ENCODE measurements at places on chromosomes 4 and X.

DNA sequence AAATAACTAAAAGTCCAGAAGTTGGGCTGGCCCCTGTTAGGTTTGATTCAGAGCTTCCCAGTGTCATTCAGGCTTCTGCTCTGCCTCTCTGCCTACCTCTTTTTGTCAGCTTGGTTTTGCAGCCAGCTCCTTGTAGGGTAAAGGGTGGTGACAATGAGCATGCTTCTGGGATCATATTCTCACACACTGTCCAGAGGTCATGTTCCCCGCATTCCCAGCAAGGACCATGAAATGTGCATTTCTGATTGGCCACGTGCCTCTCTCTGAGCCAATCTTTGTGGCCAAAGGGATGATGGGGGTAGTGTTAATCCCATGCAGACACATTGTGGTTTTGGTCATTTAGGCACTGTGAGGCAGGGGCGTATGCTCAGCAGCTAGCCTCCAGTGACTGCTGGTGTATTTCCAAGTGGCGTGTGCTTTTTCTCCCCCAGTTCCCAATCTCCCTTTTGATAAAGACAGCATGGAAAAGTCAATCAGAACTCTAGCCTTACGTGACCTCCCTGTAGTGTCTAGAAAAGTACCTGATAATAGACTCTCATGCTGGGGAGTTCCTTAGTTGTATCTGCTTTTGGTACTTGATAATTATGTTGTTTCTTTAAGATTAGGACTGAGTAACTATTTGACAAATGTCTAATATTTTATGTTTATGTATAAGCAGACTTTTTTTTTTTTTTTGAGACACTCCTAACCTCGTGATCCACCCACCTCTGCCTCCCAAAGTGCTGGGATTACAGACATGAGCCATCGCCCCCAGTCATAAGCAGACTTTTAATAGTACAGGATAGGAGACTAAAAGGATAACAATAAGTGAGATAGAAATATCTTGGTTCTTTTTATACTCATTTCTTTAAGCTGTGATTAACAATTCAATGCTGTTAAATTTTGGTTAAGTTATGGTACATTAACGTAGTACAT lies 57.8 kb downstream of the KIAA0232 start:
- no peak for DNase-seq

DNA sequence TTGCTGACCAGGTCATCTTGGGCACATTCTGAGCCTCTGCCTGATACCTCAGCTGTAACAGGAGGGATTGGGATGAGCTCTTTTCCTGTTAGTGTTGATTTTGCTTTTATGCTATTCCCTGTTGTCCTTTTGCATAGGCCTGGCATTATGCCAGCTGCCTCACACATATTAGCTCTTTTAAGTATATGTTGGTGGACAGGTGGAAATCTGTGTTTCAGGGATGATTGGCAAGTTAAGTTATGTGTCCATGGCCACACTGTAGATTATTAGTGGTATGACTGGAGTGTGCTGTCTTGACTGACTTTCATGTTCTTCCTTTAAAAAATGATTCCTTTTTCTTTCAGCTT lies 28.9 kb downstream of the NSD2 start:
- no peak for DNase-seq

- DNase-seq, result no peak
Measured at GRCh38 chr4:147644471-147644870, 27.3 kb downstream of the TMEM184C start.

DNA sequence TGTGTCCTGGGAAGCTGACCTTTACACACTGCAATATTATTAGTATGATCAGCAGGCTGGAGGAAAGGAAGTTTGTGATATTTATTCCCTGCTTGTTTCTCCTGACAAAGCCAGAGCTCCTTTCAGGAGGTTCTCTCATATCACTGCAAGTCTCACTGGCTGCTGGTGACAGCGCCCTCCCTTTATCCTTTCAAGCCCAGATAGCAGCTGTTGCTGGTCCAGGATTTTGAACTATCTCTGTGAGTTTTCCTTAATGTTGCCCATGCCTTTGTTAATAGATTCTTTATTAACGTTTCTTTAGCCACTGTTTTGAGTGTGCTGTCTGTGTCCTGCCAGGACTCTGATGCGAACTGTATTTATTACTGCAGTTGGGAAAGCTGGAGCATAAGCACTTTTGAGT lies 518.7 kb downstream of the C4orf33 start:
- no peak for DNase-seq

DNA sequence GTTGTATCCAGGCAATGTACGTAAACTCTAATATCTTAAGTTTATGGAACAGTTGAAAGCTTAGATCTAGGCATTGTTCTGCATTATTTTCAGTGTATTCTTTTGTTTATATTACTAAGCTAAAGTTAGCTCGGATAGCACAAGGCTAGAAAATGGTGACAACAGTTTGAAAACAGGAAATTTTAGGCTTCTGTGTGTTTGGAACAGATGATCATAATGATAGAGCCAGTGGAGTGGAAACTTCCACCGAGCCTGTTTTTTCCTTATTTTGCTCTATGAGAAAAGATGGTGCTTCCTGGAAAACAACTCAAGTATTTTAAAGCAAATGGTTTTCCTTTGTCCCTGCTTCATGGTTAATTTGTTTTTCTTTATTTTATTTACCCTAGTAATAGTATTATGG lies 70.8 kb downstream of the GAB1 start:
- no peak for DNase-seq

- DNase-seq, result no peak
Measured at GRCh38 chr4:75686346-75686745, 13.1 kb upstream of the G3BP2 start.

- DNase-seq, result no peak
Measured at GRCh38 chr4:97404876-97405523, 738.3 kb downstream of the STPG2 start.

DNA sequence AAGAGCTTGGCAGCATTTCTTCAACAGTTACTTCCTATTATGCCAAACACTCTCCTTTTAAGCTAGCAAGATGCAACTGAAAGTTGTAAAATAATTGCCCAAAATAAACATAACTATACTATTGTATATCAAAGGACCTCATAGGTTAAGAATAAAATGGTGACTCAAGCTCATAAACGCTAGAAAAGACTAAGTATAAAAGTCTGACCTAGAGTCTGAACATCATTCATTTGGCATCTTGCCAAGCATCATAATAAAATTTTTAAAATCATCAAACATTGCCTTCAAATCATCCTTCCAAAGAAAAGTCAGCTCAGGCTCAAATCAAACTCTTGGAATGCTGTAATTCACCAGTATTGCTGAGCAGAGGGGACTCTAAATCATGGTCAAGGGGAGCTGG lies 281.2 kb downstream of the QDPR start:
- DNase-seq, result no peak
